Activated naive CD4-positive, alpha-beta T cell treated with anti-CD3 and anti-CD28 coated beads for 36 hours (primary cell): ENCODE measurements at places on chromosomes 3 and 15. TPM values are rescaled to one million over a fixed set of nuclear protein-coding genes. Genes with fewer than 3 reads are reported as not detected.

DNA sequence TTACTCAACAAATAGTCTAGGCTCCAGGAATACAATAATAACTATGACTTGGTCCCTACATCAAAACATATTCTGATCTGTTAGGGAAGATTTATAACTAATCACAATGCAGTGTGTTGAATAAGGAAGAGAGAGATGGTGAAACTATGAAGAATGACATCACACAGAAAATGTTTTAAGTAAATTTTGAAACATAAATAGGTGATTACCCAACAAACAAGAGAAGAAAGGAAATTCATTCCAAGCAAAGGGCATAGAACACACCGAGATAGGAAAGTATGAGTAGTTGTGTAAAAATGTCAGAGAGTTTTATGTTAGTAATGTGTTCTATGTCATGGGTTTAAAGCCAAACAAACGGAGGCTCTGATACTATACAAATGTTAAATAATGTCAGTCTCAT is 13.4 kb downstream of the SEC62 start:
- DNase-seq = no peak

DNA sequence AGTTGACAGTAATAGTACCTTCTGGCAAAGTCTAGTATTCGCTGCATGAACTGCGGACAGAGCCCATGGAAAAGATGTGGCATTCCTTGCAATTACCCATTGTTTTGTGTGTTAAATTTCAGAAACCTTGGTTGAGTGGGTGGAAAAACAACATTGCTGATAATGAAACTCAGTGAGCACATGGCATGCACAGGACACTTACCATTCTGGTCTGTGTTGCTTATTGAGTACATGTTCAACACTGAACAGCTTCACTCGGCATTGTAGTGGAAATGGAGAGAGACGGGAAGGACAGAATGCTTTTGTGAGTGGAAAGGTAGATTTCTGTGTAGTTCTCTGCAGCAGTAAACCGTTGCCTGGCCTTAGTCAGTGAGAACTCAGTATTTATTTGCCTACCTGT is 165.3 kb downstream of the FNDC3B start:
- no peak for DNase-seq

GRCh38 chr3:168467115-168467714 is 371.5 kb upstream of the GOLIM4 start:
- no peak for DNase-seq

SHC4 gene
- 0.25 TPM for total RNA-seq
